Stimulated activated CD8-positive, alpha-beta memory T cell treated with anti-CD3 and anti-CD28 coated beads, Interleukin-4, amount 100 ng/mL, for 4 hours (primary cell): ENCODE measurements at places on chromosomes 5 and 9.

DNA sequence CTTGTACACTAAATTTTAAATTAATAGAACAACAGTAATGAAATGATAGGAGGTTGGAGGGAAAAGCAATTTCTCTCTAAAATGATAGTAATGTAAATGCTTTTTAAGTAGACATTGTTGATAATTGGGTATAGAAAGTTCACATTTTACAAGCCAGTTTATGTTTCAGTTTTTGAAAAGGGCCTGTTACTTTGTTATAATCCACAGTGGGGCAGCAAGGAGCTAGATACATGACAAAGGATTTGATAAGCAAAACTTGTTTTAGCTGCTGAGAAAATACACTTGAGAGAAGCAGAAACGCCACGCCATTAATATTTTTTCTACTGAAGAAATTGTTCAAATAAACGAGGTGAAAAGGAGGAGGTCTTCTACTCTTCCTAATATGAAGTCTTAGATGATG, 30.2 kb downstream of the SREK1 start:
- no peak for DNase-seq

DNA sequence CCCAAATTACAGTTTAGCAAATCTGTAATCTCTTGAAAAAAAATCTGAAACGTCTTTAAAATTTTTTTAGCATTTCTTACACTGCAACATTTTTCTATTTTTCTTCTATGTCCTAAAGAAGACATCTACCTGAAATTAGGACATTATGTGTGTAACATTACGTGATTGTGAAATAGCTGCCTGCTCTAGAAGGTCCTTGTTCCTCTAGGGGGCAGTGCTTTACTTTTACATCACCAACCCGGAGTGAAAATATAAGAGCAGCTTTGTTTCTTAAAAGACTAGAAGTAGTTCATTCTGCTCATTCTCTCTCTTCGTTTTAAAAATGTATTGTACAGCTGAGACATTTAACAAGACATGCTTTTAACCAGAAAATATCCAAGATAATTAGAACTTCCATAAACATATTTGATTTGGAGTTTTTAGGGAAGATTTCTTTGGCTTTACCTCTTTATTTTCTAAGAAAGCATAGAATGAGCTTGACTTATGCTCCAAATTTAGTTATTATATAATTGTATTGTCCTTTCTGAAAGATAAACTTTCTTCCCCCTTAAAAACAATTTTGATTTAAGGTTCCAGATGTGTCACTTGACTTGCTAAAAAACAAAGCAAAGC, 48.1 kb upstream of the RIOK2 start:
- DNase-seq, result no peak

- no peak for DNase-seq
Observed at GRCh38 chr9:130234340-130235260, 31.0 kb upstream of the HMCN2 start.

- no peak for DNase-seq
Observed at GRCh38 chr9:135227641-135228251, 140.3 kb downstream of the OLFM1 start.

DNA sequence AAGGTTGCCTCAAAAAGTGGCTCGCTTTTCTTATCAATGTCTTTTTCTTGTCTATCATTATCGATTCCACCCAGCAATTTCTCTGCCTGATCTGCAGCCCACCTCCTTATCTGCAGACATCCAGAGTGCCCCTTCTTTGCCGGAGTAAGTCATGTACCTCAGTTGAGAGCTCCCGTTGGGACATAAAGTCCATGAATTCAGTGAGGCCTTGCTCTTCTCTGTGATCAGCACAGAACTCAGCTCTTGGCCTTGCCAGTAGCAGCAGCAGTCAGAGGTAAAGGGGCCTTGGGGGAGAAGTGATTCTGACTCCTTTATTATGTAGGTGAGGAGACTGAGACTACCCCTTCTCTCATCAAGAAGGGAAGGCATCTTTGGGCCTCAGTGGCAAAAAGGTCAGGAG, 24.9 kb upstream of the DCAF12 start:
- no peak for DNase-seq

GRCh38 chr5:102312586-102313370, 16.7 kb upstream of the SLCO4C1 start:
- DNase-seq, result no peak

- no peak for DNase-seq
Observed at GRCh38 chr5:149654231-149654630, 72.9 kb downstream of the ARHGEF37 start.

- no peak for DNase-seq
Observed at GRCh38 chr5:123421773-123422172, 1.4 kb downstream of the CEP120 start.

DNA sequence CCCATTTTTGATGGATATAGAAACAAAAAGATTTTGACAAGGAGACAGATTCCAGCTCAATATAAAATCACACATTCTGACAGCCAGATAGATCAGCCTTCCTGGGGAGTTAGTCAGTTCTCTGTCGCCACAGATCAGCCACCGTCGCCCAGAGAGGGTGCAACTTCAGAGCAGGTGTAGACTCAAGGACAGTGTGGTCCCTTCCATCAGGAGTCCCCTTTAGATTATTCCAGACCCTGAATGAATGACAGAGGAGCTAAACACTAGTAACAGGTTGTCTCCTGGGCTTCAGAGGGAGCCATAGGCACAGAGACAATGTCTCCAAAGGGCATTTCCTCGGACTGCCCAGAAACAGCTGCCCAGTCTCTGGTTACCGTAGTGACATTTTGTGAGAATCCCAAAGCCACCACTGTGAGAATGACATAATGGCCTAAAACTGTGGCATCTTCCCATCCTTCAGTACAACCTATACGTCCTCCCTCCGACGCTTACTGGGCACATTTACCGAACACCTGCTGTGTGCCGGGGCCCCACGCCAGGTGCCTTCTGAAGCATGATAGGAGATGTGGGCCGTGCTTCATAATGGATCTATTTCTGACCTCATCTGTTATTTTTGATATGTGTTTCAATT, 47.4 kb upstream of the SLC2A8 start:
- DNase-seq, result no peak
